ENCODE measurements at places on chromosomes 12 and 14.

DNA sequence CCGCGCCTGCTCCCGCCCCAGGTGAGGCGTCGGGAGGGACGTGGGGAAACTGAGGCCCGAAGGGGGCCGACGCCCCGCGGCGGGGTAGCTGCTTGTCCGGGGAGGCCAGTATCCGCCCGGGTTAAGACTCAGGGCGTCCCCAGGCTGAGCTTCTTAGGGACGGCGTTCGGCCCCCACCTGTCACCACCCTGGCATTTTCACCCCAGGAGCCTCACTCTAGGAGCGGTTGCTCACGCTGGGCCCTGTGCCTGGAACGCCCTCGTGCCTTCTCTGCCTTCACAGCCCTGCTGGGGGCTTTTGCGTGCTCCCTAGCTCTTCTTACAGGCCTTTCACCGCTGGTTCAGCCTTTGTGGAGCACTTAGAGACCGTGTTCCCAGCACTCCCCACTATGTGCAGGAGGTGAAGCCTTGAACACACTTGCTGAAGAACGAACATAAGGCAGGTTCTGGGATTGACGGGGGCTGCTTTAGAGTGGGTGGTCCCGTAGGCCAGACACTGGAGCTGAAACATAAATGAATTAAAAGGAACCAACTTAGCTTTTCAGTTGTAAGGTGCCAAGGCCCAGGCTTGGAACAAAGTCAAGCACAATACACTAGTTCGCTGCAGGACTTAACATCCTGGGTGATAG is 601 bp downstream of the ZNF839 start:
- DNase-seq, result peak; percentile 43

DNA sequence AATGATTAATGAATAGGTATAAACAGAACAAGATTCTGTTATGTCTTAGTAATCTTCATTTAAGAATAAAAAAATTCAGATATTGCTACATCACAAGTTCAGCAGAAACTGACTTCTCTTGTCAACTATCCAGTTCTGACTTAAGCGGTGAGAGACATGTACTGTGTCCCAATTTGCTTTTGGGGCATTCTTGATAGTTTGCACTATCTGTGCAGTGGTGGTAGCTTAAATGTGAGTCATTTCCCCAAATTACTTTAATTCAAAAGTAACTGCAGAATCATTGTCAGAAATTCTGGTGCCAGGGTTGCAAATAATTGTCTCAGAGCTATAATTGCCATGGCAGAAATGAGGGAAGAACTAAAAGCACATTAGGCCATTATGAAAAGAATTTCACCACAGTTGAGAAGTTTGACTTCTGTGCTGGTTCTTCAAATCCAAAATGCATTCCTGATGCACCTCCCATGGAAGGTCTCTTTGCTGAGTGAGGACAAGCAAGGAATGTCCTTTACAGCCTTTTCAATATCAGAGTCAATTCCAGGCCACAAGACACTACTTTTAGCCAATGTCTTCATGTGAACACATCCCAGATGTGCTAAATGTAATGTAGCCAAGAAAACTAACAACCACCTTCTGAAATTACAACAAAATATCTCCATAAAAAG is 304.7 kb downstream of the SSPN start:
- no peak for DNase-seq

DNA sequence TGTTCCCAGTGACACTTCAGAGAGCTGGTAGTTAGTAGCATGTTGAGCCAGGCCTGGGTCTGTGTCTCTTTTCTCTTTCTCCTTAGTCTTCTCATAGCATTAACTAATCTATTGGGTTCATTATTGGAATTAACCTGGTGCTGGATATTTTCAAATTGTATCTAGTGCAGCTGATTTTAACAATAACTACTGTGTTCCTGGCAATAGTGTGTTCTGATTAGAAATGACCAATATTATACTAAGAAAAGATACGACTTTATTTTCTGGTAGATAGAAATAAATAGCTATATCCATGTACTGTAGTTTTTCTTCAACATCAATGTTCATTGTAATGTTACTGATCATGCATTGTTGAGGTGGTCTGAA is 3.0 kb downstream of the FOS start:
- DNase-seq, result no peak

- DNase-seq, result no peak
Observed at GRCh38 chr12:66919466-66919865, 240.6 kb upstream of the GRIP1 start.

DNA sequence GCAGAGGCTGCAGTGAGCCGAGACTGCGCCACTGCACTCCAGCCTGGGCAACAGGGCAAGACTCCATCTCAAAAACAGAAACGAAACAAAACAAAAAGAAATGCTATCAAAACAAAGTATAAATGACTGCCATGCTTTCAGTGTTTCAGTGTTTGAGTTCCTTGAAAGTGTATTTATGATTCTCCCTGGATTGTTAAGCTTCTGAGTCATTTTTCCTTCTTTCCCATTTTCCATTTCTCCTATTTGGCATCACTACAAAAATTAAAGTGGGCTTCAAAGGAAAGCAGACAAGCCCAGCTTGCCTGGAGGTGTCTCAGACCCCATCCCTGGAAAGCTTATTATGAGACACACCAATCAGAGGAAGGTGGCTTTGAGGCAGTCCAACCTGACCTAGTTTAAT is 35.1 kb downstream of the NIN start:
- no peak for DNase-seq

DNA sequence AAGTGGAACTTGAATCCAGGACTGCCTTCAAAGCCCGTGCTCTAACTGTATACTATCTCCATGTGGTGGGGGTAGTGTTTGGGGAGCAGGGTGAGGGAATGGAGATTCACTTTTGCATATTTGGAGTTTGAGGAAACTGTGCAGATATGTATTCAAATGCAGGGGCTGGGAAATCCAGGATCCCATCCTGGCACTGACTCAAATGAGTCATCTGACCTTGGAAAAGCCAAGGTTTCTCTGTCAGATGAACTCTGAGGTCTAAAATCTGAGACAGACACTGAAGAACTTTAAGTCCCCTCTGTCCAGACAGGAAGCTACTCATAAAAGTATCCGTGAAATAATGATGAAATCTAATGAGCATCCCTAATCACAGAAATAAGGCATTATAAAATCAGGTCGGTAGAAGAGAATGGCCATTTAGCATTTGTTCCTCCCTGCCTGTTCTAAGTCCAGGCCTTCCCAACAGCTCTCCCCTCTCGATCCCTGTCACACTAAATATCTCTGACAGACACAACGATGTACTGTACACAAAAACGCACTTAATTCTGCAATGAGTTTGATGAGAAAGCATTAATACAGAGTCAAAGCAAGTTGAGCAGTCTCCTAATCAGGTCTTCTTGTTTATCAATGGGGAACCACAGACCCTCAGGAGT is 14.4 kb downstream of the NIN start:
- DNase-seq, result peak; percentile 16

DNA sequence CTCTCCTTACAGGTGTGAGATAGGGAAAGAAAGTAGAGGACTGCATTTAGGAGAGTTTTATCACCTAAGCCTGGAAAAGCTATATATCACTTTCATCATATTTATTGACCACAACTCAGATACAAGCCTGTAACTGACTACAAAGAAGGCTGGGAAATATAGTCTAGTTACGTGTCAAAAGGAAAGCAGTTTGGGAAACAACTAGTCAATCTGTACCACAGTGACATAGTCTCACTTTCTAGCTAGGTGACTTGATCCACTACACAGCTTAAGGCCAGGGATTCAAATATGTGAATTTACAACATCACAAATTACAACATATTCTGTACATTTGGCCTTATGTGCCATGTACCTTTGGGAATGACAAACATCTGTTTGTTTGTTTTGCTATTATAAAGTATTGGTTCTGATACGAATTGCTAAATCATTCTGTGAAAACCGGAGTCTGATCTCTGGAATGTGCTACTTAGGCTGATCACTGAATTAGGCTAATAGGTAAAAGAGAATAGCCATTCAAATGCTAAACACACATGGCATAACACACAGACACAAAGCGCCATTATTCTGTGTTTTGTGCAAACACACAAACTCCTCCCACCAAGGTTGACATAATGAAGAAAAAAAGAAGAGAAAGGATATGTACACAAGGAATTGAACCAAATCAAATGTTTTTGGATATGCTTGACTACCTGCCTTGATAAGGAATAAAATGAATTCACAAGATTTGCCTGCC is 279.8 kb downstream of the DUSP6 start:
- DNase-seq, result no peak

- no peak for DNase-seq
Observed at GRCh38 chr12:115657081-115658013, 620.1 kb downstream of the MED13L start.

- peak; percentile 7 for DNase-seq
Observed at GRCh38 chr14:23605931-23606585, 27.5 kb upstream of the JPH4 start.

DNA sequence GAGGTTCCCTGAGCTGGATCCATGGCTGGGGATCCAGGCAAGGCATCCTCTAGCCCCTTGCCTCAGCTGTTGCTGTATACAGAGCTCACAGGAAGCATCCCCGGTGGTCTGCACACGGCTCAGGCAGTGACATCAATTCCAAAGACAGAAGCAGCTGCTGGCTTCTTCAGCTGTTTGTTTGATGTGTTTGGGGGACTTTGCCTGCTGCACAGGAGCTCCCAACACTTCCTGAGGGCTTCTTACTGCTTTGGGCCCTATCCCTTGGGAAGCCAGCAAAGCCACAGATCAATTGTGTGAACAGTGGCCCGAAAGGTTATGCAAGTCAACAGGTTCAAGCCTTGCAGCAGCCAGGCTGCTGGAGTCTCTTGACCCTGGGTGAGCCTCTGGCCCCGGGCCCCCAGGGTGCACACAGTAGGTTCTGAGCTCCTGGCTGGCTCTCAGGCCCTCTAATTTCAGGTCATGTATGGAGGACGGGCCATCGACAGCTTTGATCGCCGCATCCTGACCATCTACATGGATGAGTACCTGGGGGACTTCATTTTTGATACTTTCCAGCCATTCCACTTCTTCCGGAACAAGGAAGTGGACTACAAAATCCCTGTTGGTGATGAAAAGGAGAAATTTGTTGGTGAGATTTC is 42.6 kb downstream of the CCDC92 start:
- no peak for DNase-seq

DNA sequence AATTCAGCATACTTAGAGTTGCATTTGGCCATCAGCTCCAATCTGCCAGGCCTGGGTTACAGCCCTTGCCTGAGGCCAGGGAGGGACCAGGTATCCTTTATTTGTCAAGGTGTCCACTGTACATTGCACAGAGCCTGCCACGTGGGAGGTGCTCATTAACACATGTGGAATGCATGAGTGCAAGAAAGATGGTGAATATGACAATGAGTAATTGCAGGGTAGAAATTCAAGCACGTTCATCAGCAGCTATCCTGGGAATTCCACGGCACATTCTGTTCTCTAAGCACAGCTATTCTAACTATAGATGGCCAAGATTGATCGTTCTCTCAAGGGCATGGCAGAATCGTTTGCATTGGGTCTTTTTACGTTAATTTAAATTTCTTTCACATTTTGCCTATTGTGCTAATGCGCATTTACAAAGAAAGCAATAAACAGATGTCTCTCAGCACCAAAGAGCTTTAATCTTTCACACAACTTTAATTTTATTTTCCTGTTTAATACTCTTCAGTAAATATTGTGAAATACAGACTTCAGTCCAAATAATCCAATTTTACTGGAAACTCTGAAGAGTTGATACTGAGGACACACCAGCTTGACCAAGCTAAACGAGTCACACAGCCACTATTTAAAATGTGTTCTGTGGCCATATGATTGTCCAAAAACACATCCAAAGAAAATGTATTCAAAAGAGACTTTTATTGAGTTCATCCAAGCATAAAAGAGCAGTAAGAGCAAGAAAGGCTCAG is 1025.7 kb upstream of the TMEM132C start:
- no peak for DNase-seq

DNA sequence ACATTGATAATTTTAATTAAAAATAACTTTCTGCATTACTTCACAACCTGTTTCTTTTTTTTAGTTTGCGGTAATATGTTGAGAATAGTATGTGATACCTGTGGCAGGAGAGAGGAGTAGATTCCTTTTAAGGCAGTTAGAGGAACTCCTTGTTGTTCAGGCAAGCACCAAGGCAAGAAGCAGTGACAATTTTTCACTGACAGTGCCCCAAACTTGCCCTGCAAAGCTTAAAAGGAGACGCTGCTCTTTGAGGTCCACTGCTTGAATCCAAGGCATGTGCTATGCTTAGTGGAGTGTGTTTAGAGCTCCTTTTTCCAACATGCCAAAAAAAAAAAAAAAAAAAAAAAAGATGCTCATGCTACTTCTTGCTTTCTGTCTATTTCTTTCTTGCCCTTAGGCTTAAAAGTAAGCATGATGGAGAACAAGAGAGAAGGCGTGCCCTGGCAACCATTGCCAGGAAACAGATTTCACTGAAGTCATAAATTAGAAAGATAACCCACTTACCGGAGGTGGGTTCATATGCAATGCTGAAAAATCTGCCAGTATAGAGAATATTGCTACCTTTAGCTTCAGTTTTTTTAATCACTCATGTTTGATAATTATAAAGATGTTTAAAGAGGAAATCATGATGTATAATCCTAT is 58.3 kb upstream of the DYRK2 start:
- no peak for DNase-seq

DNA sequence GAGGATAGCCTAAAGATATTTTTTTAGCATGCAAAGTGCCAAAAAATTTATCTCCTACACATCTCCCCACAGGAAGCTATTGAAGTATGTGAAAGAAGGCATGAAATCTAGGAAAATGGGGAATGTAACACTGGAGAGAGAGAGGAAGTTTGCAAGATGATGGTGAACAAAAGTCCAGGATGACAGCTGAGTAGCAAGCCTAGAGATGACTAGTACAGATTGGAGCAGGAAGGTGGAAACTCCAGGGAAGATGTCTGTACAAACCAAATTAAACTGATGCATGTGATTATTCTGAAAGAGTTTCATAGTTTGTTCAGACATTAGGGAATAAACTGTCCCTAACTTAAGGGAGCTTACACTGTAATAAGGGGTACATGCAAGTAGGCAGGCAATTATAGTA is 99.3 kb downstream of the RAD51B start:
- no peak for DNase-seq

DNA sequence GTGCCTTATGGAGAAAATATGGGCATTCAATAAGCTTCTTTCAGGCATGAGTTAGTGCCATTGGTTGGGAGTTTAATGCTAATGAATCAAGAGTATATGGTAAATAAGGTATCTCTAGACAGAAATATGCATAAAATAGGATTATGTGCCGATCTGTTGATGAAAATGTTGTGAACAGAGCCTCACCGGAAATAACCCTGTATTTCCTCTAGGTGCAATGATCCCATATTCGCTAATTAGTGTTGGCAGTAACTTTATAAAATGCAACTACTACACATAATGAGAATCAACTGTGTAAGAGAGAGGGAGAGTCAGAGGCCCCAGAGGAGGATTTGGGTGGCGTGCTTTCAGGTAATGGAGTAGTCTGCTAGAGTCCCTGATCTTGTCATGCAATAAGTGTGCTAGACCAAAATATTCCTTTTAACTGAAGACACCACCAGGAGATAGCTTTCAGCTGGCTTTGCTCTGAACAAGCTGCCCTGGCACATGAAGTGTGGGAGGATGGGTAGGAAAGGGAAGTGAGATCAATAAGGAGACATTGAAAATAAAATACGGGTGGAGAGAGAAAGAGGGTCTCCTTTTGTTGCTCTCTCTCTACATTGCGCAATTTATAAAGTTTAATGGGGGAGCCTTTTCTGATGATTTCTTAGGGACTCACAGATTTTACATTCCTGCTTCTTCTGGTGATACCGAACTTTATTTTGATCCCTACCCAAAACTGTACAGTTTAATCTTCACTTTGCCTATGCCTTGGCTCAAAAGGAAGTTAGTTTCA is 68.6 kb upstream of the PLXNC1 start:
- no peak for DNase-seq

Data from AG08395 (cell line).